ENCODE measurements at places on chromosomes 7 and 10.

DNA sequence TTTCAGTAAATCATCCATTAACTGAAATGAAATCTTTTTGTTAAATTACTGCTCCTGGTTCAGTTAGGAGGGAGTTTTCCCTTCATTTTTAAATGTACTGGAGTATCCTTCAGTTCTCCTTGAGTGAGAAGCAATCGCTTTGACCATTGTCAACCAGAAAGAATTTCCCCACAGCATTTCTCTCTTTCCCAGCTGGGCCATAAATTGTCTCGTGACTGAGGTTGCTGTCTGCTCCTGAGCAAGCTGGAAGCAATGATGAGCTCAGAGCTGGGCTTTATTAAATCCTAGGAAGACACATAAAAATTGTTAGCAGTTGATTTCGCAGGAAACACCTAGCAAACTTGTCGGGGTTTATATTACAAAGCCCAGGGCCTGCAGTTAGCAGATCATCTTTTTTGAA is 102.0 kb upstream of the INSYN2A start:
- peak; percentile 52 for DNase-seq

DNA sequence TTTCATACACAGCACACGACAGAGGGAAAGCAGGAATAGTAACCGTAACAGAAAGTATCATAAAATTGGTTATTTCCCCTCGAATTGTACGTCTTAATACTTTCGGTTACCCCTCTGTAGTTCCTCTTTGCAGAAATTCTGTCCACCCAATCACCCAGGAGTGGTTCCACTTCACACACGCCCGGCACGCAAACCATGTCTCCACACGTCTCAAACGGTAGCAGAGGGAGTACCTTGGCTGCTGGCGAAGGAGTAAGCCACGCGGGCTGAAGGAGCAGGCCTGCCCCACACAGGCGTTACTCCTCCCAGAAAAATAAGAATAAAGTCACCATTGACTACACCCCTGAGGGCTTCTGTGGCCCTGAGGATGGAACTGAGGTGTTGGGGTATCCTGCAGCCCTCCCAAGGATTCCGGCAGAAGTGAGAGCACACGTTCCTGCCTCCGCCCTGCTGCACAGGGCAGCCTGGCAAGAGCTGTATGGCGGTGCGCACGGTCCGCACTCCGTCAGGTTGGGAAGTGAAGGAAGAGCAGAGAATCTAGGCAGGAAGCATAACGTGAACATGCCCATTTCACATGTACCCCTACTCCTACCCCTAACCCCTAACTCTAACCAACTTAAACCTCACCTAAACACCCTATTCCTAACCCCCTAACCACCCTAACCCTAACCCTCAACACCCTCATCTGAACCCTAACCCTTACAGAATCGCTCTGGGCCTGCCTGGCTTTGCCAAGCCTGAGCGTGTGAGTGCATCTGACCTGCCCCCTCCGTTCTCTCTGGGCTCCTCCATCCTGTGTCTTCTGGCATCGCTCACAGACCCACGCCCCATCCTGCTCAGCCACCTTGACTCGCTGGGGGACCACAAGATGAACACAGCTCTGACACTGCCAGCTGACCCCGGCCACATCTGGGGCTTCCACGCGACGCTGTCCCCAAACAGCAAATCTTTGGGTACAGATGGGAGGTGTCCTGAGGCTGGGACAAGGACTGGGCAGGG is 18.2 kb downstream of the GPR146 start:
- no peak for DNase-seq

DNA sequence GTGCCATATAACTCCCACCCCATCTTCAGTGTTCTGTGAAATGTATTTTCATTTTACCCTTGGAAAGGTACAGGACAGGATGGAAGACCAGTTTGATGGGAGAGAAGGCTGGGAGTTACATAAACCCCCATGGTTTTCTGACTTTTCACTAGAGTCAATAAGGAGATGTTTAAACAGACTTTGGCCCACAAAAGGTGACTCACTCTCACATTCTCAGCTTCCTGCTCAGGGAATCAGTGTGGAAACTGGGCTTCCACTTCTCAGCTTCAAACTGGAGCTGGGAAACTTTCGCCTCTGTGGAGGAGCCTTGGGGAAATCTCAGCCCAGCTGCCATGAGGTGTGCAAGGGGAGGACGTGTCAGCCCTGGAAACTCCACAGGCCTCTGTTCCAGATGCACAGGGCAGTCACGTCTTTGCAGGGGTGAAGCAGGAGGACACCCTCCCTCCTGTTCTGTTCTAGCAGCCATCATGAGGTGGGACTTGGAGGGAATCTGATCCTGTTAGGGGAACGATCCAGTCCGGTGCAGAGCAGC is 560.5 kb upstream of the GALNT17 start:
- DNase-seq = peak; percentile 19

- DNase-seq = no peak
Observed at GRCh38 chr10:114513381-114513792, 109.1 kb upstream of the AFAP1L2 start.

GRCh38 chr7:85890244-85890811 is 703.5 kb upstream of the SEMA3D start:
- peak; percentile 26 for DNase-seq

- DNase-seq = no peak
Observed at GRCh38 chr10:28769091-28769604, 91.8 kb downstream of the BAMBI start.

DNA sequence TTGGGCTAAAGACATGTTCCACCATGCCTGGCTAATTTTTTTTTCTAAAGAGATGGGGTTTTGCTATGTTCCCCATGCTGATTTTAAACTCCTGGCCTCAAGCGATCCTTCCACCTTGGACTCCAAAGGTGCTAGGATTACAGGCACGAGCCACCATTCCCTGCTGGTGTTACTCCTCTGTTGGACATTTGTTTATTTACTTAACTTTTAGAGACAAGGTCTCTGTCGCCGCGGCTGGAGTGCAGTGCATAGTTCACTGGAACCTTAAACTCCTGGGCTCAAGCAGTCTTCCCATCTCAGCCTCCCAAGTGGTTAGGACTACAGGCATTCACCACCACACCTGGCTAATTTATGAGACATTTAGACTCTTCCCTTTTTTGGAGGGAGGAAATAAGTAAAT is 38.9 kb downstream of the CCAR1 start:
- DNase-seq = no peak

- peak; percentile 65 for DNase-seq
Observed at GRCh38 chr7:95545007-95545615, 51.2 kb downstream of the PDK4 start.

GRCh38 chr7:24943096-24943948 is 36.7 kb downstream of the OSBPL3 start:
- no peak for DNase-seq

DNA sequence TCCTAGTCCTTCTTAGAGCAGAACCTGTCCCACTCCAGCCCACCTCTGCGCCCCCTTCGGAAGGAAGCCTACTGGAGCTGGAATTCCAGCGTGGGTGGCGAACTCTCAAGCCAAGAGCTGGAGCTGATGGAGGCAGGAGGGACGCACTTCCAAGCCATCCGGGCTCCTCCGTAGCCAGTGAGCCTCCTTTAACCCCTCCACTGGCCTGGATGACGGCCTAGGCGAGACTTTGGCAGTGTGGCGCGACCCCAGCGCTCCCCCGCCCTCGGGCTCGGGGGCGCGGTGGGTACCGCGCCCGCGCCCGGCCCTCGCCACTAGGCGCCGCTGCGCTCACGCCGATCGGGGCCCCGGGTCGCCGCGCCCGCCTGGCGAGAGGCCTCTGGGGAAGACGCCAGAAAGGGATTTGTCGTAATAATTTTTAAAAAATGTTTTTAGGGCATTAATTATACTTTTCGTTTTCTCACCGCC is 5.1 kb upstream of the EMX2 start:
- DNase-seq = peak; percentile 10

- peak; percentile 84 for DNase-seq
Observed at GRCh38 chr7:41574377-41574776, 128.5 kb downstream of the INHBA start.

DNA sequence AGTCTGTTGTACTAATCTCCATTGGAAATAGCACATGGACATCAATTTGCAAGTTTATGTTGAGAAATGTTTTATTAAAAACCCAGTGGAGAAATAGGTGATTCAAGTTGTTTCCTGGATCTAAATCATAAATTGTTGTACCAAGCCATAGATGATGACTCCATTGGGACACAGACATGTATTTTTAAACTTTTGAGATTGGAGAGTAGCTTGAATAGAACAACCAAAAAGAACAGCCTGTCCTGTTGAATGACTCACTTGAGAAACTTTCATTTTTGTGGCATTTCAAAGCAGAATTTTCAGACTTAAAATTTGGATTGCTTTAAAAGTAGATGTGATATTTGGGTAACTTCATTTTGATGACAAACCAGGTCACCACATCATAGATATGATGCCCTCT is 197.5 kb downstream of the GPAM start:
- DNase-seq = no peak

- no peak for DNase-seq
Observed at GRCh38 chr7:88204525-88205110, 15.2 kb downstream of the SRI start.

DNA sequence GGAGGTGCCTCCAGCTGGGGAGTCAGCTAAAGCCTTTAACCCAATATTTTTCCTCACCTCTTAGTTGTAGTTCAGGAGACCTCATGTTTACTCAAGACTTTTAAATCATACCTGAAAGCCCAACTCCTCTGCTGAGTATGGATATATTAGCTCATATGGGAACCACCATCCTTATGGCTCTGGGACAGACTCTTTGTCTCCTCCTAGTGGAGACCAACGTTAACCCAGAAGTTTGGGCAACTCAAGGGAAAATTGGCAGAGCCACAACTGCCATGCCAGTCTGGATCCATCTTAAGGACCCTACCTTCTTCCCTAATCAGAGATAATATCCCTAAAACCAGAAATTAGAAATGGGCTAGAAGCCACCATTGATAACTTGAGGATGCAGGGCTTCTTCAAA is 80.8 kb downstream of the TMEM106B start:
- peak; percentile 13 for DNase-seq

DNA sequence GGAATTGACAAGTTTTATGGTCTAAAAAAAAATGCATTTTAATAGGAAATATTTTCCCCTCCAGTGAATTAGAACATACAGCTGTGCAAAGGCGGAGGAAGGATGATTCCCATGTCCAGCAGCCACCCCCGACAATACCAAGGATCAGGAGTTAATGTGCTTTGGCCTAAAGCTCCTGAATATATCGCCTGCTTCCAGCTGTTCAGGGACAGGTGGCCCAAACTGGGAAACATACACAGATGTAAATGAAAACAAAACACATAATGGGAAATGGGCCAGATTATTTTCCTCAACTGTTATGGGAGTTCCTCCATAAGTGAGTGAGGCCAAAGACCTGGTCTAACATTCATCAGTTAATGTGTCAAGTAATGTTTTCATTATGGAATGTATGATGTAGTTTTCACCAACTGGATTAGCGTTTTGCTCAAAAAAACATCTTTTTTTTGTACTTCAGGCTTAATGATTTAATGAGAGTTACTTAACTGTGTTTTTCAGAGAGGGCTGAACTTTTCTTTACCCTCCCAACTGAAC is 55.1 kb upstream of the LAMB1 start:
- DNase-seq = no peak

- peak; percentile 20 for DNase-seq
Observed at GRCh38 chr10:5234106-5234860, 37.6 kb downstream of the AKR1C4 start.

DNA sequence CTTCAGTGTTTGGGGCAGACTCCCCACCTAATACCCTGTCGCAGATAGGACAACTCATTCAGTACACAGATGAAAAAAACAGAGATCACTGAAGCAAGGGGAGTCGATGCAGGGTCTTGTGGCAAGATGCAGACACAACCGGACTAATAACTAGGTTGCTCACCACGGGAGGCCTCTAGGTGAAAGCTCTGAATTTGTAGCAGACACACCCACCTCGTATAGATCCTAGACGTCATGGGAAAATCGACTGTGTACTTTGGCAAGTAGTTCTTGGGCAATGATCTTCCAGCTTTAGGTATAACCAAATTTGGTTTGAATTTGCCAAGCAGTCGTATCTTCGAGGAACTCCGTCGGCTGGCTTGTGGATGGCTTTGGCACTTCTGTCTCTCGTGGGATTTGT is 88.1 kb downstream of the TCF7L2 start:
- DNase-seq = no peak

GRCh38 chr7:77913977-77914607 is 115.5 kb downstream of the PHTF2 start:
- peak; percentile 31 for DNase-seq

GRCh38 chr7:25707768-25708620 is 444.0 kb upstream of the NFE2L3 start:
- no peak for DNase-seq

DNA sequence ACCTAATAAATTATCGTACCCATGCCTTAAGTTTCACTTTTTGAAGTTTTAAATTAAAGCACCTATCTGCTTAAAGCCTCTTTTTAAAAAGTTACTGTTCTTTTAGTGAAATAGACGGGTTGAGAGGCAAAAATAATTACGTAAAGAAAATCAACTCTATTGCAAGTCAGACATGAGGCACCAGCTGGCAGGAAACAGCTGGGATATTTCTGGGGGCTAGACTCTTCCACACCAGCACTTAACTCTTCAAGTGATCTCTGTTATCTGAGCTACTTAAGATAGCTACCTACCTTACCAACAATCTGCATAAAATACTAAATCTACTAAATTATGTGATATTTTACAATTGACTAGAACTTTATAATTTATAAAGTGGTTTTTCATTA is 35.8 kb downstream of the GBF1 start:
- no peak for DNase-seq

- DNase-seq = no peak
Observed at GRCh38 chr7:34497153-34497777, 160.8 kb upstream of the NPSR1 start.

GRCh38 chr7:115233809-115234208 is 311.9 kb downstream of the MDFIC start:
- DNase-seq = no peak

DNA sequence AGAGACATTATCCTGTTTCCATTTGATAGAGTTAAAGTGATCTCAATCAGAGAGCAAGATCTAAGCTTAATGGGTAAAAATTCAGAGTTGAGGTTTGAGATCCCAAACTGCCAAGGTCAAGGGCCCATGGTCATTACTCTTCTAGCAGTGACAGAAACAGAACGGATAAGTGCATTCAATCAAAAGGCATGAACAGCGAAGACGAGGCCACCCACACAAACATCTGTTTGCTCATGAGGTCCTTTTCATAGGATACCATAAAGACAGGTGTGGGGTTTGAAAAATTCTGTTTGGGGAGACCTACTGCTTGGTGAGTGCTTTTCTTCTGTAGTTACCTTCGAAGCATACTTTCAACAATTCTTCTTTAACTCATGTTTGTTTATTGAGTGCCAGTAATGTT is 58.3 kb downstream of the SEMA3C start:
- DNase-seq = no peak

DNA sequence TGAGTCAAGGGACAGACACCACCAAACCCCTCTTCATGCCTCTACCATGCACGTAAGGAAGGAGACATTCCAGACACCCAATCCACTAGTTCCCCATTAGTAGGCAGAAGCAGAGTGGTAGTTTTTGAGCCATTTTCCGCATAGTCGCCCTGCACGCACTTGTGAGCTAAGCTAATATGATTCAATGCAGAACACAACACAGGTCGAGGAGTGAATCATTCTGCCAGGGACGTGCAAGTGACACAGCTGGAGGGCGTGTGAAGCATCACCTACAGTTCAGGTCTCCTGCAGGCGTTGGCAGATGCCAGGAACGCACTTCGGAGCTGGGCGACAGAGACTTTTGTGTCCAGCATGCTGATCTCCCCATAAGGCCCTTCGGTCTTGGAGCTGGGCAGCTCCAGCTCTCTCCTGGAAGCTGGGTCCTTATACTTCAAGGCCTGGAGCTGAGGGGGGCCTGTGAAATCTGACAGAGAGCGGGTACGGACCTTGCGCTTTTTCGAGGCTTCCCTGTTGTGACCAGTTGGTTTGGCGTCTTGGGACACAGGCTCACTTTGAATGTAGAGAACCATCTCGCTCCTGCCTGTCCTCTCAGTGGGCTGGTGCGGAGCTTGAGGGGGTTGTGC is 102.4 kb downstream of the SVIL start:
- no peak for DNase-seq

GRCh38 chr10:3755440-3756359 is 29.3 kb downstream of the KLF6 start:
- peak; percentile 80 for DNase-seq

All from EH (cell line).